ENCODE measurements at places on chromosomes 1 and 21. TPM values are rescaled to one million over a fixed set of nuclear protein-coding genes. Genes with fewer than 3 reads are reported as not detected.

DNA sequence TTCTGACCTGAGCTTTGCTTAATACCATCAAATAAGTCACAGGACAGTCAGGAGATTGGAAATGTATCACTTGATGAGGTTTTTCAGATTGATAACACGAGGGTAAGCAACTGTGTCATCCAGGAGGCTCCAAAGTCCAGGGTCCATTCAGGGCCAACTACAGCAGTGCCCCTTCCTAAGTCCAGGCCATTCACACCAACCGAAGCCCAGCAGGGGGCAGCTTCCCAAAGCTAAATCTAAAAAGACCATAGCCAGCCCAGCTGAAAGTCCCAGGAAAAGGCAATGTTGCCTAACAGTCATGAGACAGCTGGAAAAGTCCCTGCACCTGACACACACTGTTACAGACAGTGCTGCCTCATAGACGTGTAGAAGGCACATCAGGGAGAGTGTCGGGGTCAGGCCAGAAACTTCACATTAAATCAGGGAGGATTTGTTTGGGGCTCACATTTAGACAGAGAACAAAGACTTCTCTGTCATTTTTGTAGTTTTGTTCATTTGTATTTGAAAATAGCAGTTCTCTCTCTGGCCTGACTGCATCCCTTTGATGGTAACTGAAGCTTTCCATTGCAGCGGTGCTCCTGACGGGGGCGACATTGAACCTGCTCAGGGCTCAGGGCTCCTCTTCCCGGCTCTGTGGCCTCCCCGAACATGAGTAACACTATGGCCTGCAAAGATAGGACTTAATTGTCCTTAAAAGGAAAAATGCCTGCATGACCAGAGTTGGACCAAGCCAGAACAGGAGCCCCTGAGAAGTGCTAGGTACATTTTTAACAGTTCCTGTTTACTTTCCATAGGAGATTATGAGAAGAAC, 200.4 kb downstream of the NRIP1 start:
- DNase-seq = peak; percentile 54

DNA sequence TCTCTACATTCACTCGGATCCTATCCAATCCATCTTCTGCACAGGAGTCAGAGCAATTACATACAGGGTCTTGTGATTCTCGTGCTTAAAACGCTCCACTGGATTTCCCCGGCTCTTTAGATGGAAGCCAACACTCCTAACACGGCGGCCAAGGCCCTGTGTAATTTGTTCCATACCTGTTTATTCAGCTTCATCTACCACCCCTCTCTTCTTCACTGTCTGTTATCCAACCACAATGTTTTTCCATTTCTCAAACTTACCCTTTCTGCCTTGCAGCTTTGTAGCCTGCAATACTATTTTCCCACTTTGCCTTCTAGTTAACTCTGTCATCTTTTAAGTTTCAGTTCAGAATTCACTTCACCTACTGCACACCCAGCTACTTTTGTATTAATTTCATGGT, 249.6 kb upstream of the USP25 start:
- no peak for DNase-seq

- DNase-seq = no peak
Measured at GRCh38 chr1:90826834-90827233, 109.7 kb upstream of the BARHL2 start.

DNA sequence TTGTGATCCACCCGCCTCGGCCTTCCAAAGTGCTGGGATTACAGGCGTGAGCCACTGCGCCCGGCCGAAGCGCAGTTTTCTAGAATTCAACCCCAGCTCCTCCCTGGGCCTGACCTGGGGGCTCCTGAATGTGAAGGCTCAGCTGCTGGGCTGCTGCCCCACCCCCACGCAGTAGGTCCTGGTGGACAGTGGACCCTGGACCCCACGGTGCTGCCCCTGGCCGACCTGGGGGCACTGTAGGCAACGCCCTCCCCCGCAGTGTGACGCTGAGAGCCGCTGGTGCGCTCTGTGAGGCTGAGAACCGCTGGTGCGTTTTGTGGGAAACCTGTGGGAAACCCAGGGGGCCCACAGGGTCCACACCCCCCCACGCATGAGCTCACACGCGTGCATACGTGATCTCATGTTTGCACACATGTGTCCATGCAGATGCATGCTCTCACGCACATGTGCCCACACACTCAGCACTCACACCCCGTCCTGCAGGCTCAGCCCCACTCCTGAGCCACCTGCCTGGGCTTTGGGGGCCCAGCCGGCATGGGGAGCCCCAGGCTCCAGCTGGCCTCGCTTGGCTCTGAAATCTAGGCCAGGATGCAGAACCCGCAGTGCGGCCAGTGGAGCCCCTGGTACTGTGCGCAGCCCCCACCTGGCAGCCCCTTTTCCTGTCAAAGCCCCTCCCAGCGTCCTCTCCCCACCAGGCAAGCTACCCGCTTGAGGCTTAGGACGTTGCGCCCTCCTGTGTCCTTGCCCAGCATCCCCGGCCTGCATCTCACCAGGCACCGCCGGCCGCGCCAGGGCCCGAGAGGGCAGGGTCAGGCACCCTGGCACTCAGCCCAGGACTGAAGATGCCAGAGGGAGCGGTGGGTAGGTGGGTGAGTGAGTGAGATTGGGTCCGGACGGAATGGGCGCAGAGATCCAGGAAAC, 67.7 kb downstream of the COL18A1 start:
- DNase-seq = no peak

GRCh38 chr1:78358165-78358564, 132.6 kb upstream of the PTGFR start:
- no peak for DNase-seq

- DNase-seq = peak; percentile 57
Measured at GRCh38 chr1:233240829-233241682, 54.5 kb downstream of the PCNX2 start.

GRCh38 chr1:119372503-119373086, 4.0 kb downstream of the HAO2 start:
- DNase-seq = no peak

- DNase-seq = no peak
Measured at GRCh38 chr1:93701629-93702028, 20.0 kb upstream of the BCAR3 start.

DNA sequence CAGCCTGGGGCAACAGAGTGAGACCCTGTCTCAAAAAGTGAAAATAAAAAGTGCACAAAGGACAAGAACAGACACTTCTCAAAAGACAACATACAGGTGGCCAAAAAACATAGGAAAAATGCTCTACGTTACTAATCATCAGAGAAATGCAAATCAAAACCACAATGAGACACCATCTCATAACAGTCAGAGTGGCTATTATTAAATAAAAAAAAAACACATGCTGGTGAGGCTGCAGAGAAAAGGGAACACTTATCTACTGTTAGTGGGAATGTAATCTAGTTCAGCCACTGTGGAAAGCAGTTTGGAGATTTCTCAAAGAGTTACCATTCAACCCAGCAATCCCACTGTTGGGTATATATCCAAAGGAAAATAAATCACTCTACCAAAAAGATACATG, 173.2 kb downstream of the SMYD3 start:
- DNase-seq = no peak

DNA sequence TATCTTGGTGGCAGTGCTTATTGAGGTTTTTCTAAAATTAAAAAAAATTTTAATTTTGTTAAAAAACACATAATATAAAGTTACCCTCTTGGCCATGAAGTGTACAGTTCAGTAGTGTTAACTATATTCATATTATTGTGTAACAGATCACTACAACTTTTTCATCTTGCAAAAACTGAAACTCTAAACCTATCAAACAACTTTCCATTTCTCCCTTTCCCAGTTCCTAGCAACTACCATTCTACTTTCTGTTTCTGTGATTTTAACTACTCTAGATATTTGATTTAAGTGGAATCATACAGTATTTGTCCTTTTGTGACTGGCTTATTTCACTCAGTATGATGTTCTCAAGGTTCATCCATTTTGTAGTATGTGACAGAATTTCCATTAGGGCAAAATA, 55.5 kb downstream of the SLAMF6 start:
- no peak for DNase-seq

DNA sequence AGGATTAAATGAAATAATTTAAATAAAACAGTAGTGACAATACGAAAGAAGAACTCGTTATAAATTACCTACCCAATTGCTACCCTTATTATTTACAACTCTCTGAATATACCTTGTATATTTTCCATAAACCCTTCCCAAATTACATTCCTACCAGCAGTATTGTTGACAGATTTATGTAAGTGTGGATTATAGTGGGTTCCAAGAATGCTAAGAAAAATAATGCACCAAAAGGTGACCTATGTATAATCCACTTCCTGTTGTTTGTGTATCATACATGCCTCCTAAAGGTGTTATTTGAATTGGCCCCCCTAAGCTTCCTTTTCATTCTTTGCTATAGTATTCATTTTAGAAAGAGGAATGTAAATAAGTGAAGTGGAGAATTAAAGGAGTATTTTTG, 33.2 kb upstream of the CXADR start:
- no peak for DNase-seq

DNA sequence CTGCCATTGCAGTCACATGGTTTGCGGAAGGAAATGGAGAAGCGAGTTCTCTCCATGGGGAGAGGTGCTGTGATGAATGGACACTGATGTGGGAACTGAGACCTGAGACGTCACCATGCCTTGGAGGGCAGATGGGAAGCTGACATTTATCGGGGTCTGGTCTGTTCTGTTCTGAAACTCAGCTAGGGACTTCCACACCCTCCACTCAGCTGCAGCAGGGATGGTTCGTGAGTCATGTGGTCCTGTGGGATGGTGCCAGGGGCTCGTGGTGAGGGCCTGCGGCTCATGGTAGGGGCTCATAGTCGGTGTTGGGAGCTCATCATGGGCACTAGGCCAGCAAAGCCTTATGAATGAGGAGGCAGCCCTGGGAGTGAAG, 6.1 kb downstream of the GPR137B start:
- no peak for DNase-seq

DNA sequence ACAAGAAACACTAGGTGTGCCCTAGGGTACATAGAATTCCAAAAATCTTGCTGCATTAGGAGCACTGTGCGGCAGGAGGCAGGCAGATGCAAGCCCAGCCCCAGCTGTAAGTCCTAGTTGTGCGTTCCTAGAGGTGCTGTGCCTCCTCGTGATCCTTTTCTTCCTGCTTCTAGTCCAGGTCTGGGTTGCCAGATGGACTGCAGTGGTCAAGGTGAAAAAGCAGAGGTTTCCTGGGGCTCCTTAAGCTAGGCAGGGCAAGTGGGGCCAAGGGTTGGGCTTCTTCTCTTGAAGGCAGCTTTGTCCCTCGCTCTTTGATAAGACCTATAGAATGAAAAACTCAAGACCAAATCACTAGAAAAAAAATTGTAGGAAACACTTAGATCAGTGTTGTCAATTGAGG, 21.6 kb upstream of the SLC45A3 start:
- DNase-seq = no peak

- peak; percentile 74 for DNase-seq
Measured at GRCh38 chr1:23422241-23422877, 2.2 kb downstream of the TCEA3 start.

GRCh38 chr1:178275049-178275448, 181.1 kb downstream of the RASAL2 start:
- no peak for DNase-seq

- DNase-seq = no peak
Measured at GRCh38 chr1:1230656-1231399, 973 bp downstream of the SDF4 start.

DNA sequence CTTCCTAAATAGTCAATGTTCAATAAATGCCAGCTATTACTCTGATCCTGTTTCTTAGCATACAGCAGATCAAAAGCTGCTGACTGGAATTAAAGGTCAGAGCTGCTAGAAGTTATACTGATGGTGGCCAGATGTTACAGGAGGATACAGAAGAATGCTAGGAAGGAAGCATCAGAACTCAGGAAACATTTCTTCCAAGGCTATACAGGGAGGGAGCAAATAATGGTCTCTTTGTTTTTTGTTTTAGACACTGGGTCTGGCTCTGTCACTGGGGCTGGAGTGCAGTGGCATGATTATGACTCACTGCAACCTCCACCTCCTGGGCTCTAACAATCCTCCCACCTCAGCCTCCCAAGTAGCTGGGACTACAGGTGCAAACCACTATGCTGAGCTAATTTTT, 175.5 kb downstream of the RGS7 start:
- no peak for DNase-seq

GRCh38 chr1:31843506-31843905, 27.7 kb upstream of the SPOCD1 start:
- no peak for DNase-seq

GRCh38 chr1:37038227-37039093, 4.1 kb upstream of the GRIK3 start:
- DNase-seq = no peak

DNA sequence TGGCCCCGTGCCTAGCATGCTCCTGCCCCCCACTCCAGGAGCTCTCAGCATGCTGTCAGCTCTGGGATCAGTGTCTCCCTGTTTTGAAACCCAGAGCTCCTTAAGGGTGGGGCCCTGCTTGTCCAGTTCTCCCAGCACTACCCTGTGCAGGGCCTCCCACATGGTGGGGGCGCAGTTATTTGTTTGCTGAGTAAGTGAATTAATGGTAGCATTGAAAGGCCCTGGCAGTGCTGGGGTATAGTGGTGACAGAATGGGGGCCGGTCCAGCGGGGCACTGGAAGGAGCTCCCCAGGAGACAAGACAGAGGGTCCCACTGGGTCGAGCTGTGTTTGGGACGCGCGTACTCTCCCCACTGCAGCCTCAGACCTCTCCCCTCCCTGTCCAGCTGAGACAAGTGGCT, 99.9 kb downstream of the NPHP4 start:
- DNase-seq = no peak

Gene PCBP3
- total RNA-seq = 8.6 TPM

Gene MANEAL
- not detected for total RNA-seq

Gene PPFIA4
- total RNA-seq = not detected

Gene INSRR
- 1.2 TPM for total RNA-seq

Gene NBPF9
- total RNA-seq = 38.8 TPM

Gene GPR3
- total RNA-seq = 0.55 TPM

Gene TAL1
- 10.9 TPM for total RNA-seq

Gene GPR25
- total RNA-seq = not detected

Gene ARHGEF19
- 3.6 TPM for total RNA-seq

Gene KCNA3
- 1.3 TPM for total RNA-seq

Gene SLC45A1
- 12.2 TPM for total RNA-seq

Gene CCDC181
- not detected for total RNA-seq

Gene IL20
- not detected for total RNA-seq

Measured in uterus (tissue), 4 donors.